ENCODE measurements at places on chromosomes 1 and 21.

DNA sequence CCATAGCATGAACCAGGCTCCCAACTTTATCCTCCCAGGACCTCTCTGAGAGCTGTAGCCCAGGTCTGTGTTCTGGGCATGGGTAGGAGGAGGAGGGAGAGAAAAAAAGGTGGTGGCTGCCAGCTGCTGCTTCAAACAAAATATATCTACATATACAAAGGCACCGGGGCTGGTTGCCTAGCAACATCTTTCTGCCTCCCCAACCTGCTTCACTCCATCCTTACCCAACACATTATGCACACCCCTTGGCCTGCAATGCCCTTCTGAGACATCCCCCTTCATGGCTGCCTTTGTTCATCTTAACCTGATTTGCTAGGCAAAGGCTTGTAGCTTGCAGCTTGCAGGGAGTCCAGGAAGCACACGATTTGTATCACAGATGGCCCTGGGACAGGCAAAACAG, 27.2 kb upstream of the ATP1A1 start:
- peak; percentile 48 for DNase-seq

DNA sequence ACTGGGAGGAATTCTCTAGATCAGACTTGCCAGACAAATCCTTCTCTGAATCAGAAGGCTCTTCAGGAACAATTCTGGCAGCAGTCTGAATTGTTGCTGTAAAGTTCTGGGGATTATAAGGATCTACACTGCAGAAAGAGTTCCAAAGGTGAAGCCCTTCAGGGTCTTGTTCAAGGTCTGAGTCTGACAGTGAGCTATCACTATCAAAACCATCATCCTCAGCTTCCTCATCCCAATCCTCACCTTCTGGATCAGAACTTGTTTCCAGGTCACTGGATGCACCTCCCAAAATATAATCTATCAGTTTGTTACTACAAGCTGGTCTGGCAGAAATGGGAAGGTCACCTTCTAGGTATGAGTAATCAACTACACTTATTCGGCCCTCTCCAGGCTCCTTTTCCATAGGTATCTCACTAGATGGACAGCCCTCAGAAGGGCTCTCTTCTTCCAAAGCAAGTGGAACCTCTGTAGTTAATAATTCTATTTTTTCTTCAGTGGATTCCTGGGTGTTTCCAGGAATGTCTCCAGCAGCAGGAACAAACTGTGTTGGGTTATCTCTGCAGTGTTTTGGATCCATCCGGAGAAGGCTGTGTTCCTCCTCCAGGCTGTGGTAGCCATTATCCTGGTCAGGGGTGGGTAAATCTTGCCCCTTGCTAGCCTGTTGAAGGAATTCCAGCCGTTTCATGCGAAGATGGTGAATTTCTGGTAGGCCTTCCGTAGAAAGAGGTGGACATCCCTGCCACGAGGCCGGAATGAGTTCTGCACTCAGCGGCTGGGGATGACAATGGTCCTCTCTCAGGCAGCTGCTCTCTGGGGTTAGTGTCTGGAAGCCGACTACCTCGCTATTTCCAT, 1.6 kb downstream of the PPP1R15B start:
- no peak for DNase-seq

- DNase-seq = no peak
Observed at GRCh38 chr1:17669866-17670451, 85.2 kb upstream of the ACTL8 start.

DNA sequence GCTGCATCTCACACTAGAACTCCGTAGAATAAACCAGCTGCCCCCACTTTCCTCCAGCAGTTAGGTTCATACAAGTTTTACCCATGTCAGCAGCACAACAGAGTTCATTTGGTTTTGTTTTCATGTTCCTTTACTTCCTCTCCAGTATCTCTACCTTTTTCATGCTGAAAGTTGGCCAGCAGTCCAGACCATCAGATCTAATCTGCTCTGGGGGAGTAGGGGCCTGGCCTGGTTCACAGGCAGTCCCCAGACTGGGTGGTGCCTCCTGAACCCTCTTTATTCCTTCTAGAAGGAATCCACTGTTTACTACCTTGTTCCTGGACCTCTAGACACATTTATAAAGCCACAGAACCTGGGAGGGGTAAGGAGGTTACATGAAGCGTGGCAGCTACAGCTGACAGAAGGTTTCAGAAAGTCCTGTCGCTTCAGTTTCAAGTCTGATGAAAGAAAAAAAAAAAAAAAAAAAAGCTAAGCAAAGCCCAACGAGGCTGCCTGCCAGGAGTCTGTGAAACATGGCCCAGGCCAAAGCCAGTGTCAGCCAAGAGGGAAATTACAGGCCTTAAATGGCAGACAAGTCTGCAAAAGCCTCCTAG, 184.6 kb upstream of the JUN start:
- no peak for DNase-seq

- no peak for DNase-seq
Observed at GRCh38 chr1:82160036-82160435, 359.3 kb downstream of the ADGRL2 start.

DNA sequence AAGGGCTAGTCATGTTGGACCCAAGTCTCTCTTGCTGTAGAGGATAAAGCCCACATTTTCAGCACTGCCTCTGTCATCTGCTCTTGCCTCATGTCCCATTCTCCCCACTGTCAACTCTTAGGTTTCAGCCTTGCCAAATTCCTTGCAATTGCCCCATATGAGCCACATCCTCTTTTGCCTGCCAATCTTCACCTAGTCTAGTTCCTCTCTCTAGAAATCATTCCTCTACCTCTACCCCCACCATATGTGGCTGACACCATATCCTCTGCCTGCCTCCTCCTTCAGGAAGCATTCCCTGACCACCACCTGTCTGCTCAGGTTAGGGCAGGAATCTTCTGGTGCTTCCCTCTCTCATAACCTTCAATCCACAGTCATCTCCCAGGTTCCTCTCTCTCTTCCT, 38.2 kb downstream of the SLC9A1 start:
- DNase-seq = no peak

- no peak for DNase-seq
Observed at GRCh38 chr1:205441318-205441633, 14.6 kb downstream of the BLACAT1 start.

All from effector CD4-positive, alpha-beta T cell (primary cell).